ENCODE measurements at places on chromosomes 5 and 9.

DNA sequence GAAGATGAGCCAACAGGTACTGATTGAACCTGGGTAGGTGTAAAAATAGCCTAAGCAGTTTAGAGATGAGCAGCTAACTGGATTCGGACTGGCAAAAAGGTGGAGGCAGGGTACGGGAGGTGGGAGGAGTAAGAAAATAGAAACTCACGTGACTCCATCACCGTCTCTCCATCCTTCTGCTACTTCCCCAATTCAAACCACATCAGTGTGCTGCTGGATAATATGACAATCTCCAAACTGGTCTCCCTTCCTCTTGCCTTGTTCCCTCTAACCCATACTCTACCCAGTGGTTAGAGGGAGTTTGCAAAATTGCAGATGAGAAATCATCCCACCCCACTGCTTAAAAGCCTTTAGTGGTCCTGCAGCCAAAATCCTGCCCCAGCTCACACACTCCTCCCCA lies 42.7 kb downstream of the RIGI start:
- DNase-seq, result no peak

- no peak for DNase-seq
Measured at GRCh38 chr5:173324115-173325001, 3.9 kb downstream of the STC2 start.

DNA sequence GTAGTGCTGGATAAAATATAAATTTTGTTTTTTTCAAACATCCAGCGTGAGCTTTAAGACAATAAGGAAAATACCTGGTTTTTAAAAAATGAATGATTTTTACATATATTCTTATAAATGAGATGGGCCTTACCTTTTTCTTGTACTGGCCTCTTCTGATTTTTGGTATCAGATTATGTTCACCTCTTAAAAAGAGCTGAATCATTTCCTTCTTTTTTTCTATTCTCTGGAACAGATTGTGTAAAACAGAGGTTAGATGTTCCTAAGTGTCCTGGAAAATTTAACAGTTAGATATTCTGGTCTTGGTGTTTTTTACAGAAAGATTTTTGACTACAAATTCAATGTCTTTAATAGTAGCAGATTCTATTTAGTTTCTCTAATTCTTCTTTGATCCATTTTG lies 74.6 kb downstream of the NDUFAF2 start:
- no peak for DNase-seq

GRCh38 chr5:55544341-55544740 lies 9.6 kb upstream of the PLPP1 start:
- no peak for DNase-seq

- DNase-seq, result no peak
Measured at GRCh38 chr5:65734921-65735320, 12.9 kb downstream of the NLN start.

- no peak for DNase-seq
Measured at GRCh38 chr5:138789771-138790242, 36.6 kb downstream of the CTNNA1 start.

DNA sequence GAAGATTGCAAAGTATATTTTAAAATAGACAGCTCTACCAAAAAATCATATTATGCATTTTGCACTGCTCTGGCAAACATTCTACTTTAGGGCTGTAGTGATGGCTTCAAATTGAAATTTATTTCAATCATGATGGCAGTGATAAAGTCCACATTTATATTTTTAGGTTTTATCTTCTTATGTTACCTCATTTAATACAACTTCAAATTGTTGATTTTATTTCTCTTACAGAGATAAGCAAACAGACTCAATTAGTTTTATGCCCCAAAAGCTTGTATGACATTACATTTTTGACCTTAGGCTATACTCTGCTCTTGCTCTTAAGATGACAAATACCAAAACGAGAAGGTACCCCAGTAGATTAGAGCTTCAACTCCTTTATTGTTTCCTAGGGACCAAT lies 87.4 kb downstream of the CYLC2 start:
- no peak for DNase-seq

- DNase-seq, result no peak
Measured at GRCh38 chr5:92922231-92922967, 658.6 kb downstream of the NR2F1-AS1 start.

DNA sequence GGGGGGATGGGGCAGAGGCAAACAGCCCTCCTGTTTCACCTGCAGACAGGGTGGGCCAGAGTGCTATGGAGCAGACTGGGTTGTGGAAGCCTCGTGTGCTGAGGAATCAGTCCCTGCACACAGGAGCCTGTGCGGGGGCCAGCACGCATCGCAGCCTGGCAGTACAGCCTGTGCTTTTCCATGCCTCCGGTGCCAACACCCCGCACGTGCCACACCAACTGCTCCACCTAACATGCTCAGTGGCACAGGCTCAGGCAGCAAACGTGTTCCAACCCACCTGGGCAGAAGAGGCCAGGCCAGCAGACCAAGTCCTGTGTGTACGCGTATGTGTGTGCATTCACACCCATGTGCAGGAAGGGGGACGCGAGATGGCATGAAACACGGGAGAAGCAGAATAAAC lies 37.4 kb upstream of the FBXW11 start:
- no peak for DNase-seq

GRCh38 chr9:20593537-20593936 lies 28.8 kb downstream of the MLLT3 start:
- no peak for DNase-seq

DNA sequence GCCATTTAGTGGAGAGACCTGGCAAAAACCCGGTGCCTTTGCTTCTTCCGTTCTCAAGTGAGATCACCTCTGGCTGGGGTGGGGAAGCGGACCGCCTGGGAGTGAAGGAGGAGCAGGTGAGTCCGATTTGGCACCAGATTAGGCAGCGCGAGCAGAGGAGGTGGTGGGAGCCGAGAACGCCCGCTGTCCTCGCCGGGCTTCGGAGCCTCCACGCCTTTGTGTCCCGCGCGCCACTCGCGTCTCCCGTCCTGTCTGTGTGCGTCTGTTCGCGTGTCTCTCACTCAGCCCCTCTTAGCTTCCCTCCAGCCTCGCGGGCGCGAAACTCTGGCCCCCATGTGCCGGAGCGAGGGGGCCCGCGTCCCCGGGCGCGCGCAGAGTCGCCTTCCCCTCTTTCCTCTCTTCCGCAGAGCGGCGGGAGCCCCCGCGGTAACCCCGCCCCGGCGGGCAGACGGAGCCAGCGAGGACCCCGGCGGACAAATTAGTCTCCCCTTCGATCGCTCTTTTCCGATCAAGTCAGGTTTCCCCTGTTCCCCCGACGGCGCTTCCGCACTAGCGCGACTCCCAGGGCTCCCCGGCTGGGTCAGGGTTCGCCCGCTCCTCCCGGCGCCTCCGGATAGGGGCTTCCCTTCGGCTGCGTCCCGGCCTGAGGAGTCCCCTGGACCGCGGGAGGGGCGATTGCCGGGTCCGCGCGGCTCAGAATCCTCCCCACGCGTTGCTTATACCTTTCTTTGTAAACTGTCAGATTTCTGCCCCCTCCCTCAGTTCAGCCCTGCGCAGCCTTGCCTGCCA lies 7.1 kb downstream of the POU4F3 start:
- no peak for DNase-seq

GRCh38 chr9:131554087-131554842 lies 8.9 kb downstream of the PRRT1B start:
- DNase-seq, result no peak

GRCh38 chr9:114177423-114178064 lies 22.2 kb downstream of the COL27A1 start:
- DNase-seq, result no peak

- DNase-seq, result no peak
Measured at GRCh38 chr9:129864991-129865647, 29.9 kb downstream of the USP20 start.

DNA sequence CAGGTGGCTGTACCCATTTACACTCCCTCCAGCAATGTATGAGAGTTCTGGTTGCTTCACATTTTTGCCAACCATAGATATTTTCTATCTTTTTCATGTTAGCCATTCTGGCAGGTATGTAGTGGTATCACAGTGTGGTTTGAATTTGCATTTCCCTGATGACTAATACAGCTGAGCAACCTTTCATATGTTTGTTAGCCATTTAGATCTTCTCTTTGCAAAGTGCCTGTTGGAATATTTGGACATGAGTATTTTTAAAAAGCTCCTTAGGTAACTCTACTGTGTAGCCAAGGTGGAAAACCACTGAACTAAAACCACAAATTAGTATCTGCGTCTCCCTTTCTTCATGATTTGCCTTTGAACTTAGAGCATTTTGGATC lies 31.9 kb downstream of the IRF1 start:
- DNase-seq, result no peak

GRCh38 chr5:44565902-44566301 lies 176.7 kb upstream of the FGF10 start:
- DNase-seq, result no peak

DNA sequence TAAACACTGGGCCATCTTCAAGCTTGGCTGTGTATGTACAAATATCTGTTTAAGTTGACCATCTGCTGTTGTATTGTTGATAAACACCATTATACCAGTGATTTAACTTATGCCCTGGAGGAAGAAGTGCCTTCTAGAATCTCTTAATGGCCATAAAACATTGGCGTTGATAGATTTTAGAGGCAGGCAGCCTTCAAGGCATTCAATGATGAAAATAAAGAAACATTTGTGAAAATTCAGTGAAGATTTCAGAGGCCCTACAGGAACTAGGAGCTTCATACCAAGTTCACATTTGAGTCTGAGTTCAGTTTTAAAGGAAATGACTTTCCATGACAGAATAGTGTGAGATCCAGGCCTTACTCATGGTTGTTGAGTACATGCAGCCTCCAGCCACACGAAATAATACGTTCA lies 52.2 kb downstream of the MAP1B start:
- DNase-seq, result no peak

DNA sequence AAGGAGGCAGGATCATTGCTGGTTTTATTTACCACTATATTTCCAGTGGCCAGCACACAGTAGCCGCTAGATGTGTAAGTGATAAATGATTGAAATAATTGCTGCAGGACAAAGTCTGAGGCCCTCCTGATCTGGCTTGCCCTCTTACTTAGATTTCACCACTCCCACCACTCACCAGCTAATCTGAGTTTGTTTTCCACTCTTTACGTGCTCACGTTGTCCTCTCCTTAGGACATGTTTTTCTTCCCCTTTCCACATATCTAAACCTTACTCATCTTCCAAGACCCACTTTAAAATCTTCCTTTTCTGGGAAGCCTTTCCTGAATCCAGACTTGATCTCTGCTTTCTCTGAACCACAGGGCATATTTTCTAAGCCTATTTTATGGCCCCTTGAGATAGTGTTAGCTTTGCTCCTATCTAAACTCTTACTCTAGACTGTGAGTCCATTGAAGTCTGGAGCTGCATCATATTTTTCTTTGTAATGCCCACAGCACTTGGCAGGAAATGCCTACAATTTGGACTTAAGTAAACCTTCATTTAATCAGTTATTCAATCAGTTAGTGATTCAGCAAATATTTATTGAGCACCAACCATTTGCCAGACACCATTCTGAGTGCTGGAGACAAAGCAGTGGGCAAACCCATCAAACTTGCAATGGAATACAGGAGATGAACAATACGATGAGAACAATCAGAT lies 2.4 kb downstream of the TLR4 start:
- DNase-seq, result no peak

GRCh38 chr5:139578325-139578724 lies 17.2 kb downstream of the UBE2D2 start:
- no peak for DNase-seq

GRCh38 chr5:31625394-31625793 lies 13.5 kb upstream of the PDZD2 start:
- no peak for DNase-seq

DNA sequence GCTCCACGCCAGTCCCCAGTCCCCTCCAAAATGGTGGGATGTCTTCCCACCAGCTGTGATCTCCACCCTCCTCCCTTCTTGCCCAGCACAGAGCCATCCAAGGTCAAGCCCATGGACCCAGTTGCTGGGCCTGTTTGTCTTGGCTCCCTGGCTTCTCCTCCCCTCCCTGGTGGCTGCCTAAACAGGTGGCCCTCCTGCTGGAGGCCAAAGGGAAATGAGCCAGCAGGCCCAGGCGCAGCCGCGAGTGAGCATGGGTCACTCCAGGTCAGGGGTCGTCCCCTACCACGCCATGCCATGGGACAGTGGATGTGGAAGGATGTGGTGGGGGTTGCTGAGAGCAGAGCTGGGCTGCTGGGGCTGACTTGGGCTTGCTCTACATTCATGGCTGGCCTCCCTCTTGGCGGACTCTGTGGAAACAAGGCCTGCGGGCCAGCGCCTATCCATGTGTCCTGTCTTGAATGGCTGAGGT lies 33.6 kb downstream of the COL15A1 start:
- no peak for DNase-seq

DNA sequence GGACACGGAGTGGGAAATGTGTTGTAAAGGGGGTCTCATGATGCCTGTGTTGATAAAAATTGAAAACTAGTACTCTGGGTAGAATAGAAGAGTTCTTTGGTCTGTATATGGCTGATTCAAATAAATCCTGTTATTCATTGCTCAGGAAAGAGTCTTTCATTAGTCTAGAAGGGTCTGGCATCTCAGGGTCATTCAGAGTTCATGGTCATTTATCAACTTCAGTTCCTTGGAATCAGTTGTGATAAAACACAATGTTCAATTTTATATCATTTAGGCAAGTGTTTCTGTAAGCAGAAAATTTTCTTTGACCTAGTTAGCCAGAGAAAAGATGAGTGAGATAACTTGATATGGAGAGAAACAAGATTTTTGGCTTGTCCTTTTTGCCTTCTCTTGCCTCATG lies 36.3 kb downstream of the SPATA31D1 start:
- DNase-seq, result no peak

DNA sequence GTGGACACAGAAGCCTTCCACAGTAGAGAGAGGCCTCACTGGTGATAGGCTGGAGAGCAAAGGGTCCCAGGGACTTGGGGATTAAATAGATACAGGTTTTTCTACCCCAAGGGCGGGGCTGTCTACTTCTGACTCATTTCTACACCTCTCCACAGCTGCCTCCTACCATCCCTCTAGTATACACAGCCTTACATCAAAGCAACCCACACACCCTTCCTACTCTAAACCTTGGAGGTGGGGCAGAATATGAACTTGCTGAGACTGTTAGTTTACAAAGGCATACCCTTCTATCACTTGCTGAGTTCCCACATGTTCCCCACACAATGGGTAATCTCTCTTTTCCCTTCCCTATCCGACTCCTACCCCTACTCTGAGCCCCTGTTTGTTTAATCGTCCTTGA lies 19.9 kb upstream of the PCA3 start:
- no peak for DNase-seq

DNA sequence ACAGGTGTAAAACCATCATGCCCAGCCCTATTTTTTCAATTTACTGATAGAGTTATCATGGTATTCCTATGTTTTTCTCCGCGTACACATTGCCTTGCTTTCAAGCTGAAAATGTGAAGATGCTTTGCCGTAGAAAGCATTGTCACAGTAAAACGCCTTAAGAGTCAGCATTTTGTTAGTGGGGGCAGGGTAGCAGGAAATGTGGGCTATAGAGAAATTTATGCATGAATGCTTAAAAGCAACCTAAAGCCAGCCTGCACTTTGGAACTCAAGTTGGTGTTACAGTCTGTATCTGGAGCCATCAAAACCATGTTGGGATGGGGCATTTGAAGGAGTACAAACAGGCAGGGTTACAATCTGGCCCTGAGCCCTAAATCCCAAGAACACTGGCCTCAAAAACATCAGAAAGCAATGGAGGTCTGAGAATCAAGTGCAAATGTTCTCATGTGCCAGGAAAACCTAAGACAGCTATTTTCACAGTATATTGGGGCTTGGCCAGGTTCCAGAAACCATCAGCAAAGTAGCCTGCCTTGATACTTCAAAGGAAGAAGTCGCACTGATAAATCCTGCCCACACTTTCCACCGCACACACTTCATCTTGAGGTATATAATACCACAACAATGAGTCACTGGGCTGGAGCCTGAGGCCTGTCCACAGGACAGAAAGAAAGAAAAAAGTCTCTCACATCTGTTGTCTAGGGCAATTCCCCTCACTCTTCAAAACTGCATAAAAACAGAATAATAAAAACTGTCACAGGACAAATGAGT lies 313.8 kb downstream of the ENC1 start:
- DNase-seq, result peak; percentile 9

- DNase-seq, result no peak
Measured at GRCh38 chr5:14457476-14457875, 124.1 kb upstream of the OTULINL start.

All from activated CD8-positive, alpha-beta memory T cell treated with anti-CD3 and anti-CD28 coated beads for 1 hour (primary cell).